ENCODE measurements at places on chromosomes 2 and 18. TPM values are rescaled to one million over a fixed set of nuclear protein-coding genes. Genes with fewer than 3 reads are reported as not detected.

Gene TGIF1
- total RNA-seq = 55.8 TPM

Gene MOCOS
- 15.1 TPM for total RNA-seq

DNA sequence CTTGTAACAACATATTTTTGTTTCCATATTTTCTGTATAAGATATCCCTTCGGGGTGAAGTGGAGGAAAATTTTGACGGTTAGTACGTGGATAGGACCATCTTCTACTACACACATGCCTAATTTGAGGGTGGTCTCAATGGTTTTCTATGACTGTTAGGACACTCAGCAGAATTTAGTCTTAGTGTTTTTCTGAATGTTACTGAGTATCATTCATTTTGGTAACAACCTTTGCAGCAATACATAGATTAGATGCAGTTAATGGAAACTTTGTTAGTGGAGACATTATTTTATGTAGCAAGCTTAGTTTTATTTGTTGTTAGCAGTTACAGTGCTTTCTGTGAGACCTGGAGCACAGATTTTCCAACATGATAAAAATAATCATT is 1.6 kb downstream of the ITGAV start:
- ATAC-seq = no peak

- no peak for ATAC-seq
These were observed 2156.0 kb upstream of the PIK3C3 start for GRCh38 chr18:39799006-39799405.

GRCh38 chr2:12277241-12278034 is 439.3 kb upstream of the TRIB2 start:
- ATAC-seq = no peak

- ATAC-seq = peak; percentile 33
These were observed 76.0 kb upstream of the DSG1 start for GRCh38 chr18:31241900-31242409.
